ENCODE measurements at places on chromosomes 16 and 17.

DNA sequence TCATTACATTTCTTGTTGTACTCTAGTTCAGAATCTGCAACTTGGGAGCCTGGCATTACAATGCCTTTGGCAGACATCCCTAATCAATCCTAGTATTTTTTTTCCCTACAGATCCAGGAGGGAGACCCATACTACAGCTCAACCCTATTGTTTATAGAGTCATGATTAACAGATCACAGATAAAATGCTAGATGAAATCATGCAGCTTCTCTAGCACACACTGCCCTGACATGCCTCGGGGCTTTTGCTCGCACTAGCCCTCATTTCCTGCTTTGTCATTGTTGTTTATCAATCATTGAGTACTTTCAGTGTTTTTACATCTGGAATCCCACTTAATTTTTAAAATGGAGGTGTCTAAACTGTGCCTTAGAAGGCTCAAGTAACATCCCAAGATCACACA lies 412.5 kb downstream of the CA10 start:
- no peak for DNase-seq

DNA sequence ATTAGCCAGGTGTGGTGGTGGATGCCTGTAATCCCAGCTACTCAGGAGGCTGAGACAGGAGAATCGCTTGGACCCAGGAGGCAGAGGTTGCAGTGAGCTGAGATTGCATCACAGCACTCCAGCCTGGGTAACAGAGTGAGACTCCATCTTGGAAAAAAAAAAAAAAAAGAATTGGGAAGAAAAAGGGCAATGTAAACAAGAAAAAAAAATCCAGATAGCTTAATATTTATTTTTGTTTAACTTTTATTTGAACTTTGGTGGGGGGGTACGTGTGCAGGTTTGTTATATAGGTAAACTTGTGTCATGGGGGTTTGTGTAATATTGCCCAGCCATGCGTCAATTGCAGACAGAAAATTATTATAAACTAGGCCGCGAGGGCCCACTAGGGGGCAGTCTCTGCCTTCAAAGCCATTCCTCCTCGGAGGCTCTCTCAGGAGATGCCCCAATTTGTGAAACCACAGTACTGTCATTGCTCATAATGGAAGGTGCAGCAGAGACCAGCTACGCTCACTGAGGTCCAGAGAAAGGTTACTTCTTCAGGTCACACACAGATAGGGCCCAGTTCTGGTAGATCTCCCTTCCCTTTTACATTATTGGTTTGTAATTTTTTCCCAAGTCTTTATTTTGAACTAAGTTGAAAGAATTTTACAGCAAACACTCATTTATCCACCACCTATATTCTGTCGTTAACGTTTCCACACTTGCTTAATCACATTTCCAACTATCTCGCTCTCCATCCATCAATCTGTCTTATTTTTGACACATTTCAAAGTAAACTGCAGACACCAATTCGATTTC lies 206.2 kb downstream of the PRKCB start:
- DNase-seq = no peak

- DNase-seq = no peak
These were observed 4.7 kb downstream of the IL17C start for GRCh38 chr16:88642881-88643643.

DNA sequence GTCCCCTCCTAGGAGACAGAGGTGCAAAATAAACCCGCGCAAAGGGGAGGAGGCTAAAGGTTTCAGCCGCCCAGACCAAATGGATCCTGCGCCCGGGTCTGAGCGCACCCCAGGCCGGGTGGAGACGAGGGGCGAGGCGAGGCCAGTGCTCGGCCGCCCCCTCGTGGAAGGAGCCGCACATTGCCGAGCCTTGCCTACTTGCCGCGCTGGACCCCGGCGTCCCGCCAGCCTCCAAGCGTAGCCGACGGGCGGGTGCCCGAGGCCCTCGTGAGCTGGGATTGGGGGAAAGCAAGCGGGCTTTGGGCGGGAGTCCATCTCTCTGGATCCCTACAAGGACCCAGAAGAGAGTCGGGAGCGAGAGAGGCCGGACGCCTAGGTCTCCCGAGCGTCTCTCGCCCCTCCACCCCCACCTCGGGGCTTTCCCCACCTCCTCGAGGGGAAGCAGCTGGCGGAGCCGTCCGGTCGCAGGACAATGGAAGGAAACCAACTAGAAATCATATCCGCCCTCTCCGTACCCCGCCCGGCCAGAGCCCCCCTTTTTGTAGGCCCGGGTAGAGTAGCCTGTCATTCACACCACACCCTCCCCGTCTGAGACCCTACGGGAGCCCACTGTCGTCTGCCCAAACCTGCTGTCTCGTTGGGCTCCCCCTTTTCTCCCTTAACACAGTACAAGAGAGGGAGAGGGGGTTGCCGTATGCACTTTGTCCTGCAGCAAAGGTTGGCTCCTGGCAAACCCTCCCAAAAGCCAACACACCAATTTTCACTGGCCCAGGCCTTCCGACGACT lies 664 bp upstream of the BCL6B start:
- DNase-seq = no peak

GRCh38 chr16:55302635-55303034 lies 21.4 kb upstream of the IRX6 start:
- DNase-seq = no peak

DNA sequence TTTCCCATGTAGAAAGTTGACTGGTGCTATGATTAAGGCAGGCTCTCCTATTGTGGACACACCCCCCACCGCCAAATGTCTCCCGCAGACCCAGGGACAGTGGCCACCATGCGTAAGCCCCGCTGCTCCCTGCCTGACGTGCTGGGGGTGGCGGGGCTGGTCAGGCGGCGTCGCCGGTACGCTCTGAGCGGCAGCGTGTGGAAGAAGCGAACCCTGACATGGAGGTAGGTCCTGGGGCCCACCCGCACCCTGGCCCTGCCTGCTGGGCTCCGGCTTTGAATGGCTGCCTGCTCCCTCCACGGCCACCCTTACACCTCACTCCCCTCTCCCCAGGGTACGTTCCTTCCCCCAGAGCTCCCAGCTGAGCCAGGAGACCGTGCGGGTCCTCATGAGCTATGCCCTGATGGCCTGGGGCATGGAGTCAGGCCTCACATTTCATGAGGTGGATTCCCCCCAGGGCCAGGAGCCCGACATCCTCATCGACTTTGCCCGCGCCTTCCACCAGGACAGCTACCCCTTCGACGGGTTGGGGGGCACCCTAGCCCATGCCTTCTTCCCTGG lies 3.6 kb downstream of the MMP25 start:
- no peak for DNase-seq

- no peak for DNase-seq
These were observed 247.0 kb upstream of the CIBAR2 start for GRCh38 chr16:85359147-85359822.

GRCh38 chr16:85641776-85642176 lies 28.7 kb downstream of the GSE1 start:
- DNase-seq = no peak

- no peak for DNase-seq
These were observed 15.6 kb upstream of the PDK2 start for GRCh38 chr17:50079334-50080095.

DNA sequence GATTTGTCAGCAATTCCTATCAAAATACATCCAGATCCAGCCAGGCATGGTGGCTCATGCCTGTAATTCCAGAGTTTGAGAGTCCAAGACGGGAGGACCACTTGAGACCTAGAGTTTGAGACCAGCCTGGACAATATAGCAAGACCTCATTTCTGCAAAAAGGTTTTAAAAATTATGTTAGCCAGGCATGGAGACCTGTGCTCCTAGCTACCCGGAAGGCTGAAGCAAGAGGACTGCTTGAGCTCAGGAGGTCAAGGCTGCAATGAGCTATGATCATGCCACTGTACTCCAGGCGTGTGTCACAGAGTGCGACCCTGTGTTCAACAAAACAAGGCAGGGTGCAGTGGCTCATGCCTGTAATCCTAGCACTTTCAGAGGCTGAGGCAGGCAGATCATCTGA lies 215.2 kb downstream of the CPPED1 start:
- no peak for DNase-seq

GRCh38 chr16:27027971-27028370 lies 38.8 kb upstream of the C16orf82 start:
- DNase-seq = no peak

DNA sequence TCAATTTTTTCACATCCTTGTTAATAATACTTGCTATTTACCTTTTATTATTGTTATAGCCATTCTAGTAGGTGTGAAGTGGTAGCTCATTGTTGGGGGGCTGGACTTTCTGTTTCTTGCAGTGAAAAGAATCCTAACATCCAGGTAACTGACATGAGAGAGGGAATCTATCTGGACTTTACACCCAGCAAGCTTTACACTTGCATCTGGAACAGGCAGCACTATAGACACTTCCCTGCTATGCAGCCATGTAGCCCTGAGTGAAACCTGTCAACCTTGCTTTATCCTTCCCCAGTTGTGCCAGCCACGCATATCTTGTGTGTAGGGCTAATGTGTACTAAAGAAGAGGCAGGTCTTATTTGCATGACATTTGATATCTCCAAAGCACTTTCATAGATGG lies 16.9 kb upstream of the ABCC12 start:
- DNase-seq = no peak

- no peak for DNase-seq
These were observed 2.0 kb upstream of the KRT38 start for GRCh38 chr17:41442739-41443138.

- DNase-seq = no peak
These were observed 41.6 kb upstream of the METRNL start for GRCh38 chr17:83037874-83038165.

DNA sequence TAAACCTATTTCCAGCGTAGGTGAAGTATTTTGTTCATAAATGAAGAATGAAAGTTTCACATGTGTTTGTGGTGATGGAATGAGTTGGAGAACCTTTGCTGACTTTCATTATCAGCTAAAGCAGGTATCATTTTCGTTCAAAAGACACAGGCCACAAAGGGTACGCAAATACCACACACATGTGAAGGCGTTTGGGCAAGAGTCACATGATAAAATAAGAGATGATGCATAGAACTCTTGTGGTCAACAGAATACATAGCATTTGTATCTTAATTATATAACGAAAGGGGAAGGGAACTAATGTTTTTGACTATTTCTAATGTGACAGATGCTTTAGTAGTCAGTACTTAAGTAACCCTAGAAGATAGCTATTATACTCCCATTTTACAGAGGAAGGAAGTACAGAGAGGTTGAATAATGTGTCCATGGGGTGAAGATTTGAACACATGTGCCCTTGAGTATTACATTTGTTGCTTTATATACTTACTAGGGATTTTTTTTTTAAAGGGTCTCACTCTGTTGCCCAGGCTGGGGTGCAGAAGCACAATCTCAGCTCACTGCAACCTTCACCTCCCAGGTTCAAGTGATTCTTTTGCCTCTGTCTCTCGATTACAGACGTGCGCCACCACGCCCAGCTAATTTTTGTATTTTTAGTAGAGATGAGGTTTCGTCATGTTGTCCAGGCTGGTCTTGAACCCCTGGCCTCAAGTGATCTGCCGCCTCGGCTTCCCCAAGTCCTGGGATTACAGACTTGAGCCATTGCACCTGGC lies 4.8 kb downstream of the RPA1 start:
- DNase-seq = no peak

DNA sequence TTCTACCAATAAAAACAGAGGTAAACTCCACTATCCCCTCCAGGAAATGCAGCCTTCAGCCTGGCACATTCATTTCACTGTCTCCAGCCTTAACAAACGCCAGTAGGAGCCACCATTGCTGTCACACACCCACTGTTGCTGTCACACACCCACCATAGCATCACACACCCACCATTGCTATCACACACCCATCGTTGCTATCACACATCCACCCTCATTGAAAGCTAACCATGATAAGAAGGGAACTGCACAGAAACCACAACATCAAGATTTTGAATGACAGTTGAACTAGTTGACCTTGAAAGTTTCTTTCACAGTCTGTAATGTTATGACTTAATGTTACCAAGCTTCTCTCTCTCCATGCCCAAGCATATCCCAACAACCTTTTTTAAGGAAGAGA lies 38.1 kb downstream of the SHCBP1 start:
- DNase-seq = no peak

- no peak for DNase-seq
These were observed 18.5 kb upstream of the CPD start for GRCh38 chr17:30360086-30360808.

DNA sequence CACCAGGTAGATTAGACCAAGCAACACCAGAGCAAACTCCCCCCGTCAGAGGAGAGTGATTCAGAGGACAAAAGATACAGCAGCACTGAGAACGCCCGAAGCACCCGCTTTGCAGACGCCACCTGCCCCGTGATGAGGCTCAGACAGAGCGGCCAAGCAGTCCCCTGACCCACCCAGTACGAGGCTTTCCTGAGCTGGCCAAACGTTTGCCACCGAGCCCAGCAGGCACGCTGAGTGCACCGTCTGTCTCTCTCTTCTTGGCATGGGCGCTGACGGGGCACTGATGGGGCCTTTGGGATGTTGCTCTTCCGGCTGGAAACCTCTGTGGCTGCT lies 19.4 kb upstream of the WDR45B start:
- no peak for DNase-seq

- no peak for DNase-seq
These were observed 103.5 kb upstream of the NOG start for GRCh38 chr17:56489980-56490379.

DNA sequence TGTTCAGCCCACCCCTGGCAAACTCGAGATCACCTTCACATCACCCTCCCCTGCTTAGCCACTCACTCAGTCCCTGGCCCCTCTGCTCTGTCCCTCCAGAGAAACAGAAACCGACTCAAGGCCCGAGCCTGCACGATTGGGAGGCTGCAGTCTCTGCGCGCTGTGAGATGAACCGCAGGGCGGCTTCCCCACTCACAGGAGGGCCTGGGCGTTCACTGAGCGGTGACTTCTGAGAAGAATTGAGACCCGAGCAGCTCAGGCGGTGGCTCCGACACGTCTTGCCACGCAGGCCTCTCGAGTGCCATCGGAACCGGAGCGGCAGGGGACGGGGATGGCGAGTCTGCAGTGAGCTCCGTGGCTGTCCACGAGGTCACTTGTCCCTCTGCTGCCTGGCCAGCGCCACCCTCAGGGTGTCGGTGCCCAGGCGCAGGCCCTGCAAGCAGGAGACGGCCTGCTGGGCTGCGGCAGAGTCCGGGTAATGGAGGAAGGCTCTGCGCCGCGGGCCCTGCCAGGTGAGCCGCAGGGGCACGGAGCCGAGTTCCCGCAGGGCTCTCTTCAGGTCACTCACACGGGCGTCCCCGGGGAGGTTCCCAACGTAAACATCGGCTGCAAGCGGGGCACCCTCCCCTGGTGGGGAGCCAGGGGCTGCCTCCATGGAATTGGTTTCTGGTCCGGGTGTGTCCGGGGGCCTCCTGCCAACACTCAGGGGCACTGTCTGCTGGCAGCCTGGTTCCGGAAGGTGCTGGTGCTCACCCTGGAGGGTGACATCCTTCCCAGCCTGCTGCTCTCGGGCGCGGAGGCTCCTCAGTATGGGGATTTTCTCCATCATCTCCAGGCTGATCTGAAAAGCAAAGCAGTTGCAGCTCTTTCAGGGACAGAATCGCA lies 21.6 kb downstream of the FOXF1 start:
- DNase-seq = no peak

All from esophagus squamous epithelium (tissue), 5 donors.